ENCODE measurements at places on chromosomes 2 and 18.
A peak's percentile ranks its signal among the peaks of the same experiment; 100 is the strongest.

DNA sequence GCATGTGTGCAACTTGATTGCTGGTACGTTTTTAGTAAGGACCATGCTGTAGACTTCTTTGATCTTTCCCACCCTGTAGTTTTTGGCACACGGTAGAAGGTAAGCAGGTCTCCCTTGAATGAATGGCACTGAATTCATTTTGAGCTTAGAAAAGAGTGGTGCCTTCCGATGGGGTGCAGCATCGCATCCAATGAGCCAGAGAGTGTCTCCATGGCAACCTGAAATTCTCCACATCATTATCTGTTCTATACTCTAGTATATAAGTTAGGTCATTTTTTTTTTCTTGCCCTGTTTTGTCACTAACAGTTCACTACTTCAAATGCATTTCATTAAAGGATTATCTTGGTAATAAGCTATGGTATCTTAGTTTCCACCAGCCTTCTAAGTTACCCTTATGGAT lies 81.2 kb upstream of the REV1 start:
- no peak for DNase-seq

GRCh38 chr18:77899972-77900754 lies 650.5 kb downstream of the GALR1 start:
- DNase-seq, result peak; percentile 8

DNA sequence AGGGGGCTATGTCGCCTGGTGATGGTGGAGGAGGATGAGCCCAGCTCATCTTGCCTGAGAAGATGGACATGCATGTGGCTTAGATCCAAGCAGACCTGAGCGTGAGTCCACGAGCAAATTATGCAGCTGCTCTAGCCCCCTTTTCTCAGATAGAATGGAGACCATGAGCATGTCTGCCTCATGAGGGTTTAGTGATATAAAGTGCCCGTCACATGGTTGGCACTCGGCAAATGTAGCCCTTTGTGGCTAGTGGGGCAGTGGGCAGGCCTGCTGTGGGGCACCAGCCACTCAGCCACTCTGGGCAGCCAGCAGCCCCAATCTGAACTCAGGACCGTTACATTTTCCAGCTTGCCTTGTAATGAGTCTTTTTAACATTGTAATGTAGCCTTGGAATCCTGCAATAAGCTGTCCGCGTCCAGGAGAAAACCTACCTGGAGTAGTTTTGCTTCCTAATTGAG lies 92.1 kb upstream of the HS6ST1 start:
- no peak for DNase-seq

DNA sequence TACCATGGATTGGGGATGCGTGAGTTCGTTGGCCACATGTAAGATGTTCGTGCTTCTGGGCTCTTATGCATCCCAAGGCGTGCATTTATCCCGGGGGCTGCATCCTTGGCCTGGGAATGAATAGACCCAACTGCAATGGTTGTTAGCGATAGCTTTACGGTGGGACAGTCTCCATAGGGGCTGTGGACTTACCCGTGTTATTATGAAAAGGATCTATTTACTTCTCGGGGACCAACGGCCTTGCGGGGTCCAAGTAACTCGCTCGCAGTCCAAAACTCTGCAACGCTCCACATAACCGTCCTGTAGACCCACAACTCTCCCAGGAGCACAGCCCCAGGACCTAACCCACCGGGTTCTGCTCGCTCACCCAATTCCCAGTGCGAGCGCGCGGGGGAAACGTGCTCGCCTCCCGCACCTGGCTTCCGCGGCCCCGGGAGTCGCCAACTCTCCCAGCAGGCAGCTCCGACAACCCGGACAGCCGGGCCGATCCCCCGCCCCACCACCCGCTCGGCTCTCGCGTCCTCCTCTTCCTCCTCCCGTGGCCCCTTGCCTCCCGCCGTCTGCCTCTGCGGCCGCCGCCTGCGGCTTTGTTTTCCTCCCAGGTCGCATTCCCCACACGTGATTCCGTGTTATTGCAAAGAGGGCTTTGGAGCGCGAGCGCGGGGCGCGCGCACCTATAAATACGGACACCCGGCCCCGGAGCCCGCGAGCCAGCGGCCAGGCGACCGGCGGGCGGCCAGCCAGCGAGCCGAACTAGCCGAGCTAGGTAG lies at the start of gene CABLES1:
Gene CABLES1, plus strand, starts transcription at position 706 of the 770 bp plus-strand sequence. CDS start 278 bp downstream, outside the sequence.
- DNase-seq, result no peak

DNA sequence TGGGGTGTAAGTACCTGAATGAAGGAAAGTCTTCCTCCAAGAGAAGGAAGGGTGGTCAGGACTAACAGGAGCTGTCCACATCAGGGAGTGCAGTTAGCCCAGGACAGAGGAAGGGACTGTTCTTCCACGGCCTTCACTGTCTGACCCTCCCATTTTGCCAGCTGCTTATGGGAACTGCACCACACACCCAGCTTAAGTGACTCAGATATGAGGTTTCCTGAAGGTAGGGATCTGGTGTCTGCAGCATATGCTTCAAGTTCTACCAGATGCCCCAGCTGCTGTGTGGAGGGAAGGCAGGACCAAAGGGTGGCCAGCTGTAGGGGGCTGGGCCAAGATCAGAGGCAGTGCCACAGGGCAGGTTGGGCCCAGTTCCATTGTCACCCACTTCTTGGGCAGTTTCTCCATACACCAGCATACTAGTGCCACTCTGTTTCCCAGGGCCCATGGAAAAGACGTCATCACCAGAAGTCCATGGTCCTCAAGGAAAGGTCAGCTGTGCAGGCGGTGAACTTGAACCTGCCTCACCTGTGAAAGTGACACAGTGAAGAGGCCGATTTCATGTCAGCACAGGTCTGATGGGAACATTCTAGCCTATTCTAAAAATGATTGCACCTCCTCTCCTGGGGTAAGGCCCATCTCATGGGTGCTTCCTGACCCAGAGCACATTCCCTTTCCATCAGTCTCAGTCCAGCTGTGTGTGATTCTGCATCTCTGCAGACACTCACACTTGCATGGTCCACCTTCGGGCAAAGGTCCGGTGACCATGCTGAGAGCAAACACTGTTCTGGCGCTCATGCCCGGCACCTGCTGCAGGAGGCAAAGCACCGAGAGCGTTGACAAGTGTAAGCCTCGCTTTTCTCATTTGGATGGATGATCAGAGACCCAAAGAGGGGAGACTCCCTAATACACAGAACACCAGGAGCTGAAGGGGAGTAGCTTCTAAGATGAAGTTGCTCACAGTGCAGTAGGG lies 68.0 kb downstream of the ACAA2 start:
- peak; percentile 56 for DNase-seq

GRCh38 chr2:11354363-11355154 lies 10.1 kb upstream of the ROCK2 start:
- DNase-seq, result no peak

- no peak for DNase-seq
Measured at GRCh38 chr2:237383991-237384671, 29.8 kb downstream of the COL6A3 start.

GRCh38 chr2:176172007-176172894 lies 15.1 kb downstream of the HOXD3 start:
- DNase-seq, result no peak

DNA sequence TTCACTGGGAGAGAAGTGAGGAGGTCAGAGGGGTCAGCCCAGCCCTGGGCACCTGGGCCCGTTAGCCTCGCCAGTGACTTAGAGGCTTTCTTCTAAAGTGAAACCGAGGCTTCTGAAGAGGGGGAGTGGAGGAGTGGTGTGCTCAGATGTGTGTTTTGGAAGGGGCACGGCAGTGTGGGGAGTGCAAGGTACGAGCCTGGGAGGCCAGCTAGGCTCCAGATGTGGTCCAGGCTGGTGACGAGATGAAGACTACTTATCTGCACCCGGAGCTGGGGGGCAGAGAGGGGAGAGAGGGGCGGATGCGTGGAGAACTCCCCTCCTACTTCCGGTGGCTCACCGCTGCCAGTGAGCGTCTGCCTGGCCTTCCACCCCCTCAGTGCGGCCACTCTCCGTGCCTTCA lies 371.3 kb upstream of the HS6ST1 start:
- DNase-seq, result no peak

DNA sequence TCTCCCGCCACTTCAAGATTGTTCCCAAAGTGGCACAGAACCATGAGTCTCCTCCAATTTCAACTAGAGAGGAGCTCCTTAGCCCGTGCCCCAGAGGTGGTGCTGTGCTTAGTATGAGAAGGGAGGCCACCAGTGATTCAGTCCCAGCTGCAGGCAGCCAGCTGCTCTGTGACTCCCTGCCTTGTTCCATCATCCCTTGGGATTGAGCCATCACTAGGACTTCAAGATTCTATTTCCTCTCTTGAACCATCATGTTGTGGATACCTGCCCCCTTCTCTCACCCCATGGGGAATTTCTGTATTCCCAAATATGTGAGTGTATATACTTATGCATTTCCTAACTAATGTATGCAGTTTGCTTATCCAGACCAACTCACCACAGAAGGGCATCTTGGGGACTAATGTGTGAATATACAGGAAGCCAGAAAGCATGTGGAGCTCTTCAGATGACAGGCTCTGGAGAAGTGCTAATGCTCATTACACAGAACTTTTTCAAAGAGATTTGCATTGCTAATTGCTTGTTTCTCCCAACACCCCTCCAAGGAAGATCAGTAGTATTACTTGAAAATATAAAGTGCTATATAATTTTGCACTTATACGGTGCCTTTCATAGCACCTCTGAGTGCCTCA lies 111.0 kb upstream of the MAP3K20 start:
- DNase-seq, result peak; percentile 54

- DNase-seq, result no peak
Measured at GRCh38 chr2:200851398-200852248, 12.8 kb downstream of the CLK1 start.

GRCh38 chr2:40809156-40809555 lies 357.3 kb upstream of the SLC8A1 start:
- no peak for DNase-seq

DNA sequence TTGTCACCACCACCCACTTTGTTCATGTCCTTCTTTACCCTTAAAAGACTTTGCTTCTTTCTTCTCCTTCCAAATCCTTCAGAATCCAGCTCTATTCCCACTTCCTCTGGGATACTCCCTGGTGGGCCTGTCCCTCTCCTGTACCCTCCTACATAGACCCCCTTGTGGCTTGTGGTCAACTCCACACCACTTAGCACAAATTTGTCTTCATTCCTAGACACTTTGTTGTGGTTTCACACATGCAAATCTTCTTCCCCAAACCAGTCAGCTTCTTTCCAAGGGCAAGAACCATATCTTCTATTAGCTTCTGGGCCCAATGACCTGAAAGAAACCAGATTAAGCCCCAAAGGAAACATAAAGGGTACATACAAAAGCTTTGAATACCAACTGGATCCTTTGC lies 342.4 kb downstream of the TNS1 start:
- no peak for DNase-seq

DNA sequence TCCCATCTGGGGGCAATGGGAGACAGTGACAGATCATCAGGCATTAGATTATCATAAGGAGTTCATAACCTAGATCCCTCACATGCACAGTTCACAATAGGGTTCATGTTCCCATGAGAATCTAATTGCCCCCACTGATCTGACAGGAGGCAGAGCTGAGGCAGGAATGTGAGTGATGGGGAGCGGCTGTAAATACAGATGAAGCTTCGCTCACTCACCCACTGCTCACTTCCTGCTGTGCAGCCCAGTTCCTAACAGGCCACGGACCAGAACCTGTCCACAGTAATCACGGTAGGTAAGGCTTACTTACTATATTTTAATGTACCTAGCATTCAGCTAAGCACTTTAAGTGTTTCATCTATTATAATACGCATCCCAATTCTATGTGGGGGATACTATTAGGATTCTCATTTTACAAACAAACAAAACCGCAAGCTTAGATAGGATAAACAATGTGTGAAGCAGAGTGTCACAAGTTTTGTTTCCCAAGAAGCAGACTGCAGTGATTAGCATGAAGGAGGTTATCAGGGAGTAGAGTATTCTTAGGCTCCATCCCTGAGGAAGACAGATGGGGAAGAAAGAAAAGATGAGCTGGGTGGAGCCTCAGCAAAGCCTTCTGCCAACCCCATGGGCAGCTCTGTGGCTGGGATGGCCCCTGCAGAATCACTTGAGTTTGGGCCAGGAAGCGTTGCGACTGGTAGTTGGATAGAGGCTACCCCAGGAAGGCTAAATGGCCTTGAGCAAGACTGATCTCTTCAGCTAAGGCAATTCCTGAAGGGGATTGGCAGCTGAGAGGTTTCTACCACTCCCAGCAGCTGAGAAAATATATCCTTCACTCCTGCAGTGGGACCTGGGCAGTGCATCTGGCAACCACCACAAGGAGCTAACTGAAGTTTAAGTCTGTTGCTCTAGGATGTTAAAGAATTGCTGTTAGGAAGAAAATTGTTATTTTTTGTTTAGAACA lies 133.1 kb downstream of the MREG start:
- DNase-seq, result no peak

DNA sequence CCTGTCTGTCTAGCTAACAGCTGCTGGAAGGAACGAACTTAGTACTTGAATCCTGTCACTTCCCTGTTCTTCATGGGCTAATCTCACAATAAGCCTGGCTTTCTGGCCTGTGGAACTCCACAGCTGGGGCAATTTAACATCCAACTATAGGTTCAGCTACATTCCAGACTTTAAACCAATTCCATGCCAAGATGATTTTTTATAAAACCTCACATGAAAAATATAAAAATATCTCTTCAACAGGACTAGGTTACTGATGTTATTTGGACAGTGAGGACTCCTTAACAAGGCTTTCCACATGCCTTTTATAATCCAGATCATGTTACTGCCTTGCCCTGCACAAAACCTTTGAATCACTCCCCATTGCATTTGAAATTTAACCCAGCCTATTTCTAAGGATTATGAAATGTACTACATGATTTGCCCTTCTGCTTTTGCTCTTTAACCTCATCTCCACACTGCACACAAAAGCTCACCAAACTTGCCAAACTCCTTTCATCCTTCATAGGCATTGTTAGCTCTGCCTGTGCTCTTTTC lies 863.2 kb upstream of the CHAC2 start:
- DNase-seq, result no peak

DNA sequence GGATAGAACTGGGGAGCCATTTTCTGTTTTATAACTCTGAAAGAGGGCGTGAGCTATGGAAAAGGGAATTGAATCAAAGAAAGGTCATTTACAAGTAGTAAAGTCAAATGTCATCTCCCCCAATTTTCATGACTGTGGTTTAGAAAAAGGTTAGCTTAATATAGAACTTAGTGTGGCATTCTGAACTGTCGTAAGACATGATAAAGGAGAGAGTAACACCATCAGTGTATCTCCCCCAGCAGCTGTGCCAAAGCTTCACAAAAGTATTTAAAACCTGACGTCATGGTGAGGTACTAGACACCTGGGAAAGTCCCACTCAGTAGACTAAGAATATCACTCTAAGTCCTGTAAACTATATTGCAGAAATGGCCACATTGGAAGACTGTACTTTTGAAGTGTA lies 5.8 kb upstream of the IKZF2 start:
- no peak for DNase-seq

GRCh38 chr2:66334237-66335029 lies 100.5 kb upstream of the MEIS1 start:
- DNase-seq, result peak; percentile 71
